Adipocyte (in vitro differentiated cells): ENCODE measurements at places on chromosomes 2 and 18.
A peak's percentile ranks its signal among the peaks of the same experiment; 100 is the strongest.

GRCh38 chr2:200189964-200190363 is 116.5 kb upstream of the SPATS2L start:
- DNase-seq, result no peak

- no peak for DNase-seq
These were observed 73.7 kb downstream of the TANK start for GRCh38 chr2:161233858-161234431.

DNA sequence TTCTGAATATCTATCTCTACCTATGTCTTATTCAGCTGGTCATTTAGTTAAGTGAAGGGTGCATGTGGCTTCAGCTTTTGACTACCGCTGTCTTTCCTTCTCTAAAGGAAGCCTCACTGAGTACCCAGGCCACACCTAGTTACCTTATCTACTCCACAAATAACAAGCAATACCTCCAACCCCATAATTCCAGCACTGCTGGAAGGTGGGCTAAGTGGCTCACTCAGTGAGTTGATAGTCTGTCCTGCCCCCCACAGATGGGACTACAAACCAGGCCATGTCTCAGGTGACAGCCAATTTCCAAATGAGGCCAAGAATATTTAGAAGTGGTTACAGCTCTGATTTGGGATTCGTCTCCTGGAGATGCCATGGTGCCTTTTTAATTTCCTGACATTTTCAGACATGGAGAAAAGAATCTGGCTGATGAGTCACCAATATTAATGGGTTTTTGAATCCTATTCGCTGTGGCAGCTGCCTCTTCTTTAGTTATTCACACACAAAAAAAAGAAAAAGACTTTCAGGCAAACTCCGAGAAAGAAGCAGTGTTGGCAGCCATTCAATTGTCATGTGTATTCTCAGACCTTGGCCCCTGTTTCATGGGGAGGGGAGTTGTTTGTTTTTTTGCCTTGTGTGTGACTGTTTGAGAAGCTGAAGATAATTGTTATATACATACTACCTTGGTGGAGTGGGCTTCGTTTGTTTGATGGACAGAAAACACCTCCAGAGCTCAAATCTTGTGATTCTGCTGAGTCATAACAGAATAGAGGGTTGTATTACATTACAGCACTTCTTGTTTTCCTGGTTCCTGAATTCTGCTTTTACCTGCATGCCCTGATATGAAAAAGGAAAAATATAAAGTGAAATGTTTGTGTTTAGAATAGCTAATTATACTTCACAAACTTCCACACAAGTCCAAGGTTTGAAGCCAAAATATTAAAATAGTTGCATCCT is 64.2 kb downstream of the SCG2 start:
- DNase-seq, result peak; percentile 17

DNA sequence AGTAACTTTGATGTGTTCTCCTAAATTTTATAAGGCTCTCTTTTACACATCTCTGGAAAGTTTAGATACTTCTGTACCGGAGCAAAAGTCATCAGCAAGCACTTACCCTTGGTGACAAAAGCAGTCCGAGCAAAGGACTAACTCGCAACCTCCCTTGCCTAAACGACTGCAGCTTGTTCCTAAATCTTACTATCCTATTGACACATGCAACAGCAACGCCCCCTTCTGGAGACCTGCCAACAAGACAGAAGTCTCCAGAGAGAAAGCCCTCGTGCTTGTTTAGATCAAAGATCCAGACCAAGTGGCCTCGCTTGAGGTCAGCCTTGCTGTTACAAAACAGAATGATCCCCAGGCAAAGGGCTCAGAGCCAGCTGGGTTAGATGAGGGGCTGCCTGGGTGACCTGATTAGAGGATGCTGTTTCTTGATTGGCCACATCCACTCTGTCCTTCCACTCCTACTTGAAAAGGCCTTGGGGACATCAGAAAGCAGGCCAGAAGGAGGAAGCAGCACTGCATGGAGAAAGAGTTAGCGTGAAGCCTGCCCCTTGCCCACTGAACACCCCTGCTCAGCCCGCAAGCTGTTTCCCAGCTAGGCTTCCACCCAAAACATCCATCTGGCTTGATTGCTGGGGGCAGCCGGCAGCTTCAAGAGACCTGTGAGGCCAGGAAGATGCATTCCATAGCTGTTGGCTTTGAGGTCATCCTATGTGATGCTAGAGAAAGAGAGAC is 94.3 kb downstream of the HNRNPLL start:
- peak; percentile 74 for DNase-seq

- no peak for DNase-seq
These were observed 286.9 kb upstream of the NXPH2 start for GRCh38 chr2:139067072-139067471.

GRCh38 chr2:866009-866680 is 84.5 kb upstream of the SNTG2 start:
- no peak for DNase-seq

DNA sequence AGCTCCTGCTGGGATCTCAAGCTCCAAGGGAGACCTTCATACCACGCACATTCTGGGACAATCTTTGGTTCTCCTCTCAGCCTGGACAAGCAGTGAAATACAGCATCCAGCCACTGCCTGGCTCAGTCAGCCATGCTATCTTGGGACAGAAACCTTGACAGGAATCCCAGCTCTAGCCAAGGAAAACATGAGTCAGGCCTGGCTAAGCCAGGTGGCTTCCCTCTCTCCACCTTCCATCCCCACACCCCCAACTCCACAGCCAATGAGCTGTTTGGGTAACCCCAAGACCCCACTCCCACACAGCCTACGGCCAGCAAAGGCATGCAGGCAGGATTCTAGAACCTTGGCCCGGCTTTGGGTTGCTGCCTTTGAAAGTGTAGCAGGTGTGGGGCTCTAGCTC is 64.9 kb downstream of the MCFD2 start:
- peak; percentile 74 for DNase-seq

GRCh38 chr2:105287692-105288091 is 41.8 kb downstream of the TGFBRAP1 start:
- DNase-seq, result peak; percentile 49

DNA sequence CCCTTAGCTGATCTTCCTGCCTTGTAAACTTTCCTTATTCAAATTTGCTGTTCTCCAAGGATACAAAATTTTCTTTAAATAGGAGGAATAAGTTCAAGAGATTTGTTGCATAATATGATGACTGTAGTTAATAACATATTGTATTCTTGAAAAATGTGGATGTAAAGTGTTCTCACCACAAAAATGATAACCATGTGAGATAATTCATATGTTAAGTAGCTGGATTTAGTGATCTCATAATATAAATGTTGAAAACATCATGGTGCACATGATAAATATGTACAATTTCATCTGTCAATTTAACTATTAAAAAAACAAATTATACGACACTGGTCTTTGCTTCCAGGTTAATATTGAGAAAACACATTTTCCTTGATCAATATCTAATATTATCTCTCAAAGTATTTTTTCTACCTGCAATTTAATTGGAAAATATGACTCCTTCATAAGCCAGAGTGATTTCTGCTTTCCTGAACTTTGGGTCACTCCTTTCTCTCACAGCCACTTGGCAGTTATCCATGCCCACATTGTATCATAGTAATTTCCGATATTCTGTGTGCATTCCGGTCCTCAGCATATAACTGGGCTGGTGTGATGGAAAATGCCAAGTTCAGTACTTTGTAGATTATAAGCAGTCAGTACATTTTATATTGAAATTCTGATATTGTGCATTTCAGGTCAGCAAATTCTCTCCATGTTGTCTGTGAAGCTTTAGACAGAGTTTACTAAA is 152.6 kb downstream of the GULP1 start:
- no peak for DNase-seq

DNA sequence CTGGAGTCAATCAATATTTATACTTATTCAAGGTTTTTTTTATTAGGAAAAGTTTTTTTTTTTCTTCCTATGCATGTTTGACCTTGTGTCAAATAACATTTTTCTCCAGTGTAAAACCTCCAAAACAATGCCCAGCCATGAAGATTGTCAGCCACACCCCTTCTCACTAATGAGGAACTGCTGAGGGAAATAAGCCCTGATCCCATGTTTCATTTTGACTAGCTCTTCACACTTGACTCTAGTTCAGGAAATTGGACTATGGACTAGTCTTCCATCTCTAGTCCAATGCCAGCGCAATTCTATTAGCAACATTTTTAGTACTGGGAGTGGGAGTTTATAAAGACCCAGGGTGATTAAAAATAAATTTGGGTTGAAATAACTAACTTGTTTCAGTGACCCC is 275.6 kb upstream of the CXCR4 start:
- DNase-seq, result no peak

GRCh38 chr2:54675738-54676137 is 47.7 kb upstream of the EML6 start:
- no peak for DNase-seq

DNA sequence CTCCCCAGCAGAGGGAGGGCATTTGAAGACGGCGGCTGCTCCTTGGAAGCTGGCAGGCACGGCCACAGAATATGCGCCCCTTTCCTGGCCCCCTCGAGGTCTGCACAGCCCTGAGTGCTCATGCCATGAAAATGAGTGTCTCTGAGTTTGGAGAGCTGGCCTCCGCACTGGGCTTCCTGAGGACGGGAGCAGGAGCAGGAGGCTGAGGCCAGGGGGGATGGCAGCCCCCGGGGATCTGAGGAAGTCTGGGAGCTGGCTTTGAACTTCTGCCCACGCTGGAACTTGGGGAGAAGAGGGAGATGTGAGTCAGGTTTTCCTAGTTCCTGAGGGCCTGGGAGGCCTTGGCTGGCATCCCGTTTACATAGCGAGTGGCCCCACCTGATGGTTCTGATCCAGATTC is 47.0 kb downstream of the RRM2 start:
- peak; percentile 48 for DNase-seq

DNA sequence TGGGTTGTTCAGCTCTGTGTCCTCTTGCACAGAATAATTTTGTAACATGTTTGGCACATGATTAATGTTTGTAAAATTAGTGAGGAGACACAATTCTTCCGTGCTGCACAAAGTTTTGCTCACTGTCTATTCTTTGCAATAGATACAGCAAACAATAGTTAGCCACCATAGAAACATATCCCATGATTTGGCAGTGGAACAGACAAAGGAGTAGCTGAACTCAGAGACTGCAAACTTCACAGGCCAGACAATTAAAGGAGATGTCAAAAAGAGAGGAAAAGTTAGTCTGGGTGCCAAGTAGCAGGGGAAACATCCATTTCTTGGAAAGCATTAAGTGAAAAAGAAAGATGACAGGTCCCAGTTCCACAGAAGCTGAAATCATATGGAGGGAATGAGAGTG is 267.4 kb upstream of the NRXN1 start:
- DNase-seq, result no peak

GRCh38 chr2:172859581-172860335 is 124.1 kb downstream of the RAPGEF4 start:
- DNase-seq, result no peak

DNA sequence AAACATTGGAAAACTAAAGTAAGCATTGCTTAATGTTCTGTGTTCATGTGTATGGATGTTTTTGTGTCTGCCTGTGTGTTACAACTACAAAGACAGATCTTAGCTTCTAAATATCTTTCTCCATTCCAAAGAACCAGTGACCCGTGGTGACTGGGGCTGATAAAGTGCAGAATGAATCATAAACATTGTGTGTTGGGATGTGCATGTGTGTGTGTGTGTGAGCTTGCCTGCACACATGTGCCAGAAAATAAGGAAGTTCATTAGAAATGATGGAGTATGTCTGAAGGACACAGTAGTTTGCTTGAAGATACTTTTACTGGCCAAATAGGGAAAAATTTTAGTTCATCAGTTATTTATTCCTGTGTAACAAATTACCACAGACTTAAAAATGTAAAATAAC is 756.6 kb upstream of the CELF4 start:
- no peak for DNase-seq

DNA sequence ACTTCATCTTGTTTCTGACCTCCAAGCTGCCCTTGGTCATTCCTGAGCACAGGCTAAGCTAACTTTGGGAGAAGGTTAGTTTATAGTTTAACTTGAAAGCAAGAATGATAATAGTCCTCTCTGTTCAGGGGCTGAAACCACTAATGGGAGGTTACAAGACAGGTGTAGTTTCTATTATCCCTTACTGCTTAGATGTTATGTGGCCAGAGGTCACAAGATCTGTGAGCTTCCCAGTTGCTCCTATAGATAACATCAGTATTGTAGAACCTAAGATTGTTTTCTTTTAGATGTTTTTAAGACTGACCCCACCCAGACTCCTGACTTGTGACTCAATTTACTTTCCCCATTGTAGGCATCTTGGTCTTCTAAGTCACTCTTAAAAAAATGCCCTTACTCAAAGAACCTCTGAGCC is 94.8 kb upstream of the LPIN2 start:
- DNase-seq, result no peak

DNA sequence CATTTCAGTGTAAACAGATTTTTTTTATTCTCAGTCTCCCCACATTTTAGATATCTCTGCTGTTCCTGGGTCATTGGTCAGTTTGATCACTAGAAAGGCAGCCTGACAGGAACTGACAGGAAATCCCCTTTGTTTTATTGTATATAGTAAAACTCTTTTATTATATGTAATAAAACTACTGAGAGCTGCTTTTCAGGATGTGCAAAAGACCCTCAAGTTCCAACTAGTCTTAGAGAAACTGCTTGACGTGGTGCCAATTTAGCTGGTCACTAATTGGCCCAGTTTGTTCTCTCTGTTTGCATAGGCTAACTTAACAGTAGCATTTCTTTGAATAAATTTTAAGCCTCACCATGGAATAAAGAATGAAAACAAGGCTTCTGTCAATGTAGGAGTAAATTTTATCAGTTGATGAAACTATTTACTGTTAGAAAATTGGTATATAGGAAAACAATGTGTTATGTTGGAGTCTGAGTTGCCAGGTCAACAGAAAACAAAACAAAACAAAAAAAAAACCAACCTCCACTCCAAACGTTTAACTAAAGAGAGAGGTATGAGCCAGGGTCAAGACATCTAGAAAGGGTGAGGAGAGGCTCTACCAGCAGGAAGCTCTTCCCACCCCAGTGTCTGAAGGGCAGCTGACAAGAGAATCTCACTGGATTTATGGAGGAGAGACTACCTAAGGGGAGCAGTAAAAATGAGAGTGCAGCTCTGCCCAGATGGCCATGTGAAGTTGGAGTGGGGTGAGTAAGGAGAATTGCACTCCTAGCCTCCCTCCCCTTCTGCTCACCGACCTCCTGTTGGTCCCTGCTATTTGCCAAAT is 184.6 kb downstream of the ST6GAL2 start:
- no peak for DNase-seq

DNA sequence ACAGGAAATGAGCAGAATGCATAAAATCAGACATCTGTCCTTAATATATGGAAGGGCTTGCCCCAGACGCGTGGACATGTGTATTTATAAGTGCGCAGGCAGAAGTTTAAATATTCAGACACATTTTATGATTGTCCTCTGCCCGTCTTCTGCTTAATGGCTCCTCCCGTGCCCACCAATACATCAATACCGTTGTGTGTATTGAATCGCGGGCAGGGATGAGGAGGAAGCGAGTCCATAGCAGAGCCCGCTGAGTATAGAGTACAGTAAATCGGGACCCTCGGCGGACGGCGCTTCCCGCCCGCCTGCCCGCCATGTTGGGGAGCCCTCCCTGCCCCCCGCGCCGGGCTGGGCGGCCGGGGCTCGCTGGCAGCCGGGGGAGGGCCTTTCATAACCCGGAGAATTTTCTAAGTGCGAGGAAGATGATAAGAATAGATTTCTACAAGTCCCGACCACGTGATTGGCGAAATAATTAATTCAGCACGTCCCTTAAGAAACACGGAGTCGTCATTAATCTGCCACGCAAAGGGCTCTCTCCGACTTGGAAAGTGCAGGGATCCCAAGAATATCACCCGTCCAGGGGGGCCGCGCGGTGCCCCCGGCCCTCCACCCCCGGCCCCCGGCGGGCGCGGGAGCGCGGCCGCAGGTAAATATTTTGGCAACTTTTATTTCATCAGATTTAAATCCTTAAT is at the start of gene HOXD3:
TSS of gene HOXD3 (plus strand) at position 501 of the 692 bp plus-strand sequence. CDS start 11,808 bp downstream, outside the sequence.
- no peak for DNase-seq

GRCh38 chr2:160898581-160899307 is 261.5 kb upstream of the TANK start:
- DNase-seq, result no peak

GRCh38 chr2:215369181-215369760 is 57.4 kb downstream of the ATIC start:
- DNase-seq, result no peak
